Type B pancreatic cell (in vitro differentiated cells): ENCODE measurements at places on chromosomes 4 and X. TPM values are rescaled to one million over a fixed set of nuclear protein-coding genes. Genes with fewer than 3 reads are reported as not detected.

DNA sequence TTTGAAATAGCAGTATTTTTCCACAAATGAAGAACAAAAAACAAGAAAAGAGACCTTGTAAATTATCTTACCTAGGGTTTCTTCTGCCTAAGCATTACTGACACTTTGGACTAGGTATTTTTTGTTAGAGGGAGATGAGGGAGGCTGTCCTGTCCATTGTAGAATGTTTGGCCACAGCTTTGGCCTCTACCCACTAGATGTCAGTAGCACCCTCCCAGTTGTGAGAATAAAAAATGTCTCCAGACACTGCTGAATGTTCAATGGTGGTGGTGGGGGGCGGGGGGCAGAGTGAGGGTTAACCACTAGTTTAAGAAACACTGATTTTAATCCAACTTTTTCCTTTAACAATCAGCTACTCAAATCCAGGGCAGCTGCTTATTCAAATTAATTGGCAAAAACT lies 25.8 kb downstream of the OTUD4 start:
- DNase-seq, result no peak
- peaks cover 34% of the 10 kb centered on the region for H3K36me3 ChIP-seq
- H3K27me3 ChIP-seq, result no peaks in the 10 kb centered on the region
- peak overlapping the region; percentile 90 for H3K27ac ChIP-seq

DNA sequence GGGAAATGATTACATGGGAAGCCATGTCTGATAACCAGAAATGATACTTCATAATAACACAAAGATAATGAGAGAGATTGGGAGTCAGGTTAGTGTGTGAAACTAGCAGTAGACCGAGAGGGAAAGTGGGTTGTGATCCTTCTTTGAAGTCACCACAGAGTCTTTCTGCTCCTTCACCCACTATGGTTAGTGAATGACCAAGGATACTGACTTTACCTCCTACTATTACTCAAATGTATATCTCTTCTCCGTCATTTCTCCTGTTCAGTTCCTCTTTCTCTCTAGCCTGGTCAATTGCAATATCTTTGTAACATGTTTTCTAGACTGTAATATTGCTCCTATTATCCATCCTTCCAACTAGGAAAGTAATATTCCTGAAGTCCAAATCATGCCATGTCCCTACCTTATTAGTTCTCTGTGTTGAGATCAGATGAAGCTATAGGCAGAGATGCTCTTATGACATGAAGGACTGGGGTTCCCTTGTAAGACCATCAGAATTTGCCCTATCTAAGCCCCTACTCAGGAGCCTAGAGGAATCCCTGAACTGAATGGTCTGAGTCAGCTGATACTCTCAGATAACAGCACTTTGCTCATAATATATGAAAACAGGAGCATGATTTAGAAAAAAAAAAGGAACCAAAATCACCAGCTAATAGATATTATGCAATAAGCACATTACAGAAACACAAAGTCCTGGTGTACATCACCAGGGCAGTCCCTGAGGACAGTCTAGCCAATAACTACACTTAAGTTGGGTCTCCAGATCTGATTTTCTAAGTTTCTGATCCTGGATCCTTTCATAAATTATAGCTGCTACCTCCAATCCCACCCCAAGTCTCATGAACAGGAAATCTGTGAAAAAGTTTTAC lies 81.2 kb downstream of the SHROOM3 start:
- no peak overlapping the region for H3K4me3 ChIP-seq
- no peaks in the 10 kb centered on the region for H3K36me3 ChIP-seq
- no peaks in the 10 kb centered on the region for H3K27me3 ChIP-seq
- peaks cover 24% of the 10 kb centered on the region for H3K4me1 ChIP-seq
- no peak for DNase-seq

Gene IL21
- not detected in 2 replicates for total RNA-seq

GRCh38 chrX:41033299-41033698 lies 51.9 kb upstream of the USP9X start:
- H3K27me3 ChIP-seq, result no peaks in the 10 kb centered on the region
- no peak overlapping the region for H3K27ac ChIP-seq
- DNase-seq, result no peak
- no peak overlapping the region for H3K4me3 ChIP-seq

Gene HGFAC
- total RNA-seq, result 1.2 and 2.4 TPM in 2 replicates

- H3K4me3 ChIP-seq, result peak overlapping the region; percentile 57
- no peaks in the 10 kb centered on the region for H3K27me3 ChIP-seq
- peaks cover 12% of the 10 kb centered on the region for H3K4me1 ChIP-seq
- H3K27ac ChIP-seq, result peak overlapping the region; percentile 89
- no peak for DNase-seq
Measured at GRCh38 chrX:13647709-13648212, 5.2 kb upstream of the TCEANC start.

GRCh38 chr4:20278195-20278594 lies 26.5 kb downstream of the SLIT2 start:
- no peaks in the 10 kb centered on the region for H3K27me3 ChIP-seq
- H3K36me3 ChIP-seq, result peaks cover 5% of the 10 kb centered on the region
- no peak for DNase-seq
- peaks cover 50% of the 10 kb centered on the region for H3K4me1 ChIP-seq

DNA sequence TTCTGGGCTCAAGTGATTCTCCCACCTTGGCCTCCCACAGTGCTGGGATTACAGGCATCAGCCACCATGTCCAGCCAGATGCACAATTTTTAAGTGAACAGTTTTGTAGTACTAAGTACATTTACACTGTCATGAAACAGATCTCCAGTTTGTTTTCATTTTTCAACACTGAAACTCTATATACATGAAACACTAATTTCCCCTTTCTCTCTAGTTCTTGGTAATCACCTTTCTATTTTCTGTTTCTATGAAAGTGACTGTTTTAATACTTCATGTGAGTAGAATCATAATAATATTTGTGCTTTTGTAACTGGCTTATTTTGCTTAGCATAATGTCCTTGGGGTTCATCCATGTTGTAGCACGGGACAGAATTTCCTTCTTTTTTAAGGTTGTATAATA lies 237.4 kb downstream of the CAMK2D start:
- no peak overlapping the region for H3K4me3 ChIP-seq
- peaks cover 16% of the 10 kb centered on the region for H3K36me3 ChIP-seq
- H3K27ac ChIP-seq, result no peak overlapping the region
- DNase-seq, result no peak

DNA sequence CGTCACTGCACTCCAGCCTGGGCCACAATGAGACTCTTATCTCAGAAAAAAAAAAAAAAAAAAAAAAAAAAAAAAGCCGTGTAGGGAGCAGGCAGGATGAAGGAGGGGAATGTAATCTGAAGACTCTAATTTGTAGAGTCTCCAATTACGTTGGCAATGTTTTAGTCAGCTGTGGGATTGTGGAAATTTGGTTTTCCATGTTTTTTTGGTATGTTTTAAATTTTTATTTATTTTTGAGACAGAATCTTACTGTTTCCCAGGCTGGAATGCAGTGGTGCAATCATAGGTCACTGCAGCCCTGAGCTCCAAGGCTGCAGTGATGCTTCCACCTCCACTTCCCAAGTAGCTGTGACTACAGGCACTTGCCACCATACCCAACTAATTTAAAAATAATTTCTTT lies 56.5 kb downstream of the NSD2 start:
- no peak for DNase-seq
- no peaks in the 10 kb centered on the region for H3K27me3 ChIP-seq
- H3K4me3 ChIP-seq, result no peak overlapping the region

DNA sequence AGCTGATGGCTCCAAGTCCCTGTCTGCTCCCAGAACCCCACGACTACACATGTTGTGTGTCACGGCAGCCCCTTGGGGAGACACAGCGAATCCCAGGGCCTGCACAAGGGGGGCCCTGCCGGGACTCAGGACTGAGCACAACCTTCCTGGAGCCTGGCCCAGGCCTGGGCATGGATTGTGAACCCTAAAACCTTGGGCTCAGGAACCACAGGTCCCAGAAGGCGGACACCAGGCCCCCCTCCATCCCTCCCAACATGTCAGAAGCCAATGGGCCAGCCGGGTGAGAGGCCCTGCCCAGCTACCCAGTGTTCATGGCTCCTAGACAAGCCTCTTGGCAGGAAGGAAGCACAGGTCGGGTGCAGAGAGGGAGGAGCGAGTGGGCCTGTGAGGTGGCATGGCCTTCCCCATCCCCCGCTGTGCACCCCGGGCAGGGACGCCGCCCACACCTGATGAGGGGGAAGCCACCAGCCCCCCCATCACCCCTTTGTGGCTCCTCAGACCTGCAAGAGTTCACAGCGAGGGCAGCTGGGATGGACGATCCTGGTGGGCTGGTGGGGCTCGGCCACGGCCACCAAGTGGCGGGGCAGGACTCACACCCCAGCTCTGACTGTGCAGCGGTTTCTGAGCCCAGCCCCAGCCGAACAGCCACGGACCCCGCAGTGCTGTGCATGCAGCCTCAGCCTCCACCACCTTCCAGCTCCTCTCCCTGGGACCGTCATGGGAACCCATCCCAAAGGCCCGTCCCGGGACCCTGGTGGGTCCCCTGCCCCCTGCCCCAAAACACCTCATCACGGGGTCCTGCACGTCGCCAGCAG lies 3.7 kb downstream of the PDE6B start:
- H3K27me3 ChIP-seq, result peaks cover 9% of the 10 kb centered on the region
- no peak overlapping the region for H3K27ac ChIP-seq
- no peak for DNase-seq
- H3K4me3 ChIP-seq, result no peak overlapping the region

GRCh38 chr4:128288689-128289106 lies 1.1 kb upstream of the PGRMC2 start:
- no peaks in the 10 kb centered on the region for H3K27me3 ChIP-seq
- peak overlapping the region; percentile 88 for H3K4me3 ChIP-seq
- no peak for DNase-seq
- peaks cover 11% of the 10 kb centered on the region for H3K4me1 ChIP-seq

Gene SSX3
- total RNA-seq, result not detected in 2 replicates

Gene F9
- 0.24 and 0.36 TPM in 2 replicates for total RNA-seq
